ENCODE measurements at places on chromosomes 16 and 17. TPM values are rescaled to one million over a fixed set of nuclear protein-coding genes. Genes with fewer than 3 reads are reported as not detected.
A peak's percentile ranks its signal among the peaks of the same experiment; 100 is the strongest.

DNA sequence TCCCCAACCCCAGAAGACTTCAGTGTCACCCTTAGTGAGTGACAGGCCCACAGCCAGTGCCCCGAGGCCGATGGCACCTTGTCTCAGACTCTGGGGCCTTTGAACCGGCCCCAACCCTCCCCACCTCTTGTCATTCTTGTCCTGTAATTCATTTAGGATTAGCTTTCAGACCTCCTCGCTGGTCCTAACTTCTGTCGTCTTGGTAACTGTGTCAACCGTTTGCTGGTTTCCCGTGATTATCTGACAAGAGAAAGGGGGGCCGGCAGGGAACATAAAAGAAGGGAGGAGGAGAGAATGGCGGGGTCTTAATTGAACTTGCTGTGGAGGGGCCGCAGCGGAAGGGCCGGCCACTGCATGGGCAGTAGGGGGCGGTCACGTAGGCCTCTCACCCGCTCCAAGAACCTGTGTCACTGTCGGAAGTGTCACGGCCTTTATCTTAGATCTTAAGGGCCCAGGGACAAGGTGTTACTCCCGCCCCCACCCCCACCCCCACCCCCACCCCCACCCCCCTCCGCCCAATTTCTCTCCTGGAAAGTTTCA is 46.5 kb upstream of the GSE1 start:
- peaks cover 23% of the 10 kb centered on the region for H3K36me3 ChIP-seq
- H3K27me3 ChIP-seq, result no peaks in the 10 kb centered on the region
- H3K4me1 ChIP-seq, result peaks cover 75% of the 10 kb centered on the region
- no peak overlapping the region for H3K27ac ChIP-seq
- DNase-seq, result no peak
- H3K4me3 ChIP-seq, result no peak overlapping the region

- no peaks in the 10 kb centered on the region for H3K36me3 ChIP-seq
- no peak overlapping the region for H3K27ac ChIP-seq
- DNase-seq, result no peak
- H3K4me1 ChIP-seq, result no peaks in the 10 kb centered on the region
- no peaks in the 10 kb centered on the region for H3K27me3 ChIP-seq
Measured at GRCh38 chr17:40857535-40857934, 9.5 kb downstream of the KRT12 start.

- peak overlapping the region; percentile 89 for H3K4me3 ChIP-seq
- peaks cover 14% of the 10 kb centered on the region for H3K4me1 ChIP-seq
- H3K27ac ChIP-seq, result peak overlapping the region; percentile 99
- DNase-seq, result peak; percentile 40
- no peaks in the 10 kb centered on the region for H3K27me3 ChIP-seq
Measured at GRCh38 chr17:57986841-57987580, 1.0 kb downstream of the VEZF1 start.

GRCh38 chr17:72236980-72237633 is 116.3 kb downstream of the SOX9 start:
- H3K36me3 ChIP-seq, result no peaks in the 10 kb centered on the region
- peaks cover 21% of the 10 kb centered on the region for H3K4me1 ChIP-seq
- no peak for DNase-seq
- H3K27me3 ChIP-seq, result no peaks in the 10 kb centered on the region
- no peak overlapping the region for H3K27ac ChIP-seq

STX4 gene
- 28.6 TPM for total RNA-seq

ACTG1 gene
- total RNA-seq, result 1,777 TPM

Data from spinal cord (tissue), 10 donors.